Activated T-cell treated with anti-CD3 and anti-CD28 coated beads, Interleukin-2, amount 50 U/mL, for 24 hours (primary cell): ENCODE measurements at places on chromosomes 6 and 20.

DNA sequence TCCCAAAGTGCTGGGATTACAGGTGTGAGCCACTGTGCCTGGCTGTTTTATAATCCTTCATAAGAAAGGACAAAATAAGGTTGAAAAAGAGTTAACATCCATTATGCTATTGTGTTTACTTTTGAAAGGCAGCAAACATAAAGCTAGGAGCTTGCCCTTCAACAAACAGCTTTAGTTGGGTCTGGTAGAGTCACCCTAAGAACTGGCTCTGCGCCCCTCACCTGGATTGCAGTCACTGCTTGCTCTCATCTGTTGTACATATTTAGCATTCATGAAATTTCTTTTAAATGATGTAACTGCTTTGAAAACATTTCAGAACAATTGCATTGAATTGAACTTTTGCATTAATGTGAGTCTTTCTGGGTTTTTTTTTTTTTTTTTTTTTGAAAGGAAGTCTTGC lies 38.9 kb downstream of the JARID2 start:
- no peak for DNase-seq

GRCh38 chr6:143739341-143739851 lies 61.6 kb downstream of the PHACTR2 start:
- no peak for DNase-seq

DNA sequence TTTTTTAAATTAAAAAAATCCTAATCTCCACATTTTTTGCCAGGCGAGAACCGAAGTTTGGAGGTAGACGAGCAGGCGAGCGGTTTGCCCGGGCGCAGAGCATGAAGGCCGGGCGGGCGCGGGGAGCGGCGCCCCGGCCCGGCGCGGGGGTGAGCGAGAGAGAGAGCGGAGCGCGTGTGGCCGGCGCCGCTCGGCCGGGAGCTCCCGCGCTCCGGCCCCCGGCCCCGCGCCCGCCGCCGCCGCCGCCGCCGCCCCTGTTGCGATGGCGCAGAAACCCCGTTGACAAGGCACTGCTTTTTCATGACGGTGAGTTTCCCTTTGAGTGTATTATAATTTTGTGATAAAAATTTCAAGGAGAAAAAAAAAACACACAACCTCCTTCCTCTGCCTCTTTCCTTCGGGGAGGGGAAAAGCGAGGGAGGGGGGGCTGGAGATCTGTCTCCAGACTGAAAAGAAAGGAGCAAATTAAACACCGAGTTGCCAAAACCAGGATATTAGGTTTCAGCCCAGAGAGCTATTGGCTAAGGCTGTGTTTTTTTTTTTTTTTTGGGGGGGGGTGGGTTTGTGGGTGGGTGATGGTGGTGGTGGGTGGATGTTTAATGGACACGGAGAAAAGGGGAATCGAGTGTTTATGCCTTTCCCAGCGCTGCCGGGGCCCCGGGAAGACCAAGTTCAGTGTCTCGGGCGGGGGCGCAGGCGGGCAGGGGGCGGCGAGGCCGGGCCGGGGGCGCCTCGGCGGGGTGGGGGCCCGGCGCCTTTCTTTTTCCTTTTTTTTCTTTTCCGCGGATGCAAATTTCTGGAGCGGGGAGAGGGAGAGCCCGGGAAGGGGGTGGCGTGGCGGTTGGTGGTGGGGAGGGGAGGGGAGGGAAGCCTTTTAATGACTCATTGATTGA lies at the start of gene BICRAL:
Gene BICRAL, plus strand, starts transcription at position 257 of the 893 bp plus-strand sequence. CDS start 39,971 bp downstream, outside the sequence.
- peak; percentile 82 for DNase-seq

- DNase-seq, result no peak
Observed at GRCh38 chr6:16168858-16169257, 40.0 kb downstream of the MYLIP start.

- no peak for DNase-seq
Observed at GRCh38 chr6:11774426-11774825, 4.2 kb downstream of the ADTRP start.
